ENCODE measurements at places on chromosomes 5 and 9.

DNA sequence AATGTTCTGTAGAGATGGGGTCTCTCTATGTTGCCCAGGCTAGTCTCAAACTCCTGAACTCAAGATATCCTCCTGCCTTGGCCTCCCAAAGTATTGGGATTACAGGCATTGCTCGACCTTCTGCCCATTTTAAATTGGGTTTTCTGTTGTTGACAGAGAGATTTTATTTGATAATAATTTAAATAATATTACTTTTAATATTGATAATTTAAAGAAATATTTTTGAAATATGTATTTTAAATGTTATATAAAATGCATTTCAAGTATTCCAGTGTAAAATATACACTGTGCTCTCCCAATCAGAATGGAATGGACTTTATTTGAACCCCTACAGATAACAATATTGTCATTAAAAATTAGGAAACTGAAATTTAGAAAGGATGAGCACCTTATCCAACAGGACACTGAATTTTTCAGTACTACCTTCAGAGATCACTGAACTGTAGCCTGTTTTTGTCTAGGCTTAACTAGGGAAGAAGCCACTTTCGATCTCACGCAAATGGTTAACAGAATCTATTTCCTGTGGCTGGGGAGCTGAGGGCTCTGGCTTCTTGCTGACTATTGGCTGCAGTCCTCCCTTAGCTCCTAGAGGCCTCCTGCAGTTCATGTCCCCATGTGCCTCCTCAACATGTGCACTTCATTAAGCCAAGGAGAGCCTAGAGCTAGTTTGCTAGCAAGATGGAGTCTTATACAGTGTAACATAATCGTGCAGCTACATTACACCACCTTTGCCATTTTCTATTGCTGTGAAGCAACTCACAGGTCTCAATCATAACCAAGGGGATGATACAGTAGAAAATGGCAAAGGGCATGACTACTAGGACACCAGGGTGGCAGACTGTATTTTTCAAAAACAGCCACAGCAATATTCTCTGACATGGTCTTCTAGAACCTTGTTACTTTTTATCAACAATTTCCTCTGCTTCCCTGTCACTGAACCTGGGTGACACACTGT, 150.0 kb downstream of the CDC42SE2 start:
- no peak for DNase-seq

- no peak for DNase-seq
These were observed 99.4 kb upstream of the PTPN3 start for GRCh38 chr9:109597496-109597895.

GRCh38 chr5:178627259-178627598, 379 bp upstream of the CLK4 start:
- no peak for DNase-seq

DNA sequence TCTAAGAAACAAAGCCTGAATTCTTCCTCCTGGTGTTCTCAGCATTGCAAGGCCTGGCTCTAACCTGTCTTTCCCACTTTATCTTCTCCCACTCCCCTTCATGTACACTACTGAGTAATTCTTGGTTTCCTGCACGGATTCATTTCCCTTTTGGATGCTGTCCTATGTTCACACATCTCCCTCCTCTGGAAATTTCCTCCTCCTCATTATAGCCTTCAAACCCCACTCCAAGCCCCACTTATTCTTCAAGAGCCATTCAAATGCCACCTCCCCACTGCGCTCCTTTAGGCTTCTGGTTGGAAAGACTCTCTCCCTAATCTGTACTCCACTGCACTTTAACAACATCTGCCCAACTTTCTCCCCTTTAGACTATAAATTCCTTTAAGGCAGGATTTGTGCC, 28.2 kb upstream of the C5orf63 start:
- DNase-seq, result no peak

DNA sequence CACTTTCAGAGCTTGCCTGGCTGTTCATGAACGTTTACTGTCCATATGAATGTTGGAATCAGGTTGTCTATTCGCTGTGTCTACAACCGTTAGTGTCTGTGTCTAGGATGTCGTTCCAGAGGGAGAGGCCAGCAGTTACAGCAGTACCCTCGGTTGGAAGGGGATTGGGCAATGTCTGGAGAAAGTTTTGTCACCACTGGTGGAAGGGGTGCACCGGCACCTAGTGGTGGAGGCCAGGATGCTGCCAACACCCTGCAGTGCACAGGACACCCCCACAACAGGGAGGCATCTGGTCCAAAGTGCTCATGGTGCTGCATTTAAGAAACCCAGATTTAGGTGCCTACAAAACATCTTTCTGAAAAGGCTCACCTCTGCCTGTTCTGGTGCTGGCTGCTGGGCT, 220.7 kb downstream of the FANCC start:
- DNase-seq, result no peak

DNA sequence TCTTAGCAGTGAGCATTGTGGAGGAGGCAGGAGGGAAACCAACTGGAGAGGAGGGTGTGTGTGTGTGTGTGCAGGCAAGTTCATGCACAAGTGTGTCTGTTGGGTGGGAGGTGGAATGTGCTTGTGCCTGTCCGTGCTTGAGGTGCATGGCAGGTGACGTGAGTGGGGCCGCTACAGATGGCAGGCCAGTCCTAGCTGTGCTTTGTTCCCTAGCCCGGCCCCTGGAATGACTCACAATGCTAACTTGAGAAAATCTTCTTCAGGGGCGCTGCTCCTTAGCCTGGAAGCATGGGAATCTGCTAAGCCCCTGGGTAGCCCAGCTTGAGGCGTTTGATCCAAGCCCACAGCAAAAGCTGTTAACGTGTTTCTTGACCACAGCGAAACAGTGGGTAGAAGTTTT, 25.0 kb upstream of the DMRT2 start:
- no peak for DNase-seq

DNA sequence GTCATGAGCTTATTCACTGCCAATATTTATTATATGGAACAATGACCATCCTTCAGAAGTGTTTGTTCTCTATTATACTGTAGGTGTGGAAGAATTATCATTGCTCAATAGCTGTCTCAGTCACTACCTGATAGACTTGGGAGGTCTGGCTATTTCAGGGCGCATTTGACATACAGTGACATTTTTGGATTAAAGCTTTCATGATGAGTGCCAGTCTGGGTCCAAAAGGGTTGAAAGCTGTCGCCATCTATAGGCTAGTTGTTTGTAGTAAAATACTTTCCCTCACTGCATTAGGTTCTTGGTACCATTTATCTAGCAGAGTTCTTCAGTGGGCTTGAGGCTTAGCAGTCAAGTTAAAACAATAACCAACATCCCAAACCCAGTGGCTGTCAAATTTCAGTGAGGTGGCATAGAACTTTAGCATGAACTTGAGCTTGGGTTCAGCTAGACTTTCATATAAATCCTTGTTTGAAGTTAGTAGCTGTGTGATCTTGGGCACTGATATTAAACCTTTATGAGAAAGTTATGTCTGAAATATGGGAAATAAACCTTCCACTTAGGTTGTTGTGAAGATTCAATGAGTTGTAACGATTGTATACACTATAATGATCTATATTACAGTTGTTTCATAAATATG, 110.5 kb upstream of the CDKN2B start:
- no peak for DNase-seq

- no peak for DNase-seq
These were observed 221.8 kb upstream of the TUT7 start for GRCh38 chr9:86575825-86576525.

DNA sequence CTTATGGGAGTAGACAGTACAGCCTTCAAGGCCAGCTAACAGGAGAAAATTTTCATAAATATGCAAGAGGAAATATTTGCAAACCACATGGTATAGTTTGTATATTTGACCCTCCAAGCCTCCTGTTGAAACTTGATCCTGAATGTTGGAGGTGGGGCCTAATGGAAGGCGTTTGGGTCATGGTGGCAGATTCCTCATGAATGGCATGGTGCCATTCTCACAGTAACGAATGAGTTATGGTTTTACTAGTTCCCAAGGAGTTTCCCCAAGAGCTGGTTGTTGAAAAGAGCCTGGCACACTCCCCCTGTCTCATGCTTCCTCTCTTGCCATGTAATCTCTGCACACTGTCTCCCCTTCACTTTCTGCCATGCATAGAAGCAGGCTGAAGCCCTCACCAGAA, 3.3 kb upstream of the PAIP1 start:
- DNase-seq, result no peak

- no peak for DNase-seq
These were observed 45.6 kb downstream of the SLC1A3 start for GRCh38 chr5:36651761-36652685.

DNA sequence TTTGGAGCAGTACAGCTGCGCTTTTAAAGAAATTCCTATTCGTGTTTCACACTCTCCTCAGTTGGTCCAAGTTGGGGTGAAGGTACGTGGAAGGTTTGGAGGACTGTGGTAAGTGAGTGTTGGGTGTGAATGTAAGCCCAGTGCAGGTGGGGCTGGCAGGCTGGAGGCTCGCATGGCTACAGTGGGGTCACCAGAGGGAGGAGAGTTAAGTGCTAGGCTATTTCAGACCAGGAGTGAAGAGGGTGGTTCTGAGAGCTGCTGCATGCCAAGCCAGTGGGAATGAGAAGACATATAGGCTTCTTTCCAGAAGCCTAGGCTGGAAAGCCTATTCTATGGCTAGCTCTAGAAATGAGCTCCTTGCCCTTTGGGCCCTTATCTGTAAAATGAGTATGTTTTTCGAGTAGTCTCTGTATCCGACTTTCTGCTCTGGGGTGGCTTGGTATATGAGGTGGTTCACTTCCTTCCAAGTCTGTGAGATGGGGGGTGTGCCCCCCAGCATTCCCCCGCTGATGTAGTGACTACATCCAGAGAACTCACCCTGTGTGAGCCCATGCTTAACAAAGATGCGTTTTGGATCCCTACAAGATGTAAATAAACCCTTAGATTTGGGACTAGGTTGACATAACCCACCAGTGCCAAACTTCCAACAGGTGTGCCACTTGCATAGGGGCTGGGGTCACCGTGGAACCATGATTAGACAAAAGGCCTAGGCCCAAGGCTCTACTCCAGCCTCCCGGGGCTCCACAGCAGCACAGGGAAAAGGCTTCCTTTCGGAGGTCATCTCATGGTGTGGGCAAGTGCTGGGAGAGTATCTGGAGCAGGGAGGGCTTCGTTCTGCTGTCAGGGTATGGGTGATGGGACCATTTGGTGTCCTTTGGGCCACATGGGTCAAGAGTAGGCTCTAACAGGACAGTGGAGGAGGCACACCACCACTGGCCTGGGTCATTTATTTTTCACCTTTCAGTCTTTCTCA, 2.6 kb downstream of the TCF7 start:
- no peak for DNase-seq

GRCh38 chr5:87770601-87771121, 357.9 kb upstream of the CCNH start:
- no peak for DNase-seq

- no peak for DNase-seq
These were observed 16.9 kb downstream of the SH2D3C start for GRCh38 chr9:127761491-127761956.

- DNase-seq, result no peak
These were observed 28.3 kb upstream of the NIPAL4 start for GRCh38 chr5:157431544-157432200.

DNA sequence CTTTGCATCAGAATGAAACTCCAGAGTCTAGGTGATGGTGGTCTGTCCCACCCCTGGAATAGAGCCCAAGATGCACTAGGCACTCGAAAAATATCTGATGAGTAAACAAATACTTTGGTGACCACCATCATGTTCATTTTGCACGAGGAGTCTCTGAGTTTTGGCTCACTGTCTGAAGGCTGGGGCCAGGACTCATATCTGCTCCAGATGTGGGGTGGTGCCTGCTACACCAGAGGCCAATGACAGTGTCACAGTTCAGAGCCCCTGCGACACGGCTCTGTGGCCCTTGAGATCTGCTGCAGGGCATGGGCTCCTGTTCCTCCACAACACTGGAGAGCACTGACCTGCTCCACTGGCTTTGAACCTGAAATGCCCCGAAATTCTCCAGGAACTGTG, 164.6 kb downstream of the ROR2 start:
- DNase-seq, result no peak

DNA sequence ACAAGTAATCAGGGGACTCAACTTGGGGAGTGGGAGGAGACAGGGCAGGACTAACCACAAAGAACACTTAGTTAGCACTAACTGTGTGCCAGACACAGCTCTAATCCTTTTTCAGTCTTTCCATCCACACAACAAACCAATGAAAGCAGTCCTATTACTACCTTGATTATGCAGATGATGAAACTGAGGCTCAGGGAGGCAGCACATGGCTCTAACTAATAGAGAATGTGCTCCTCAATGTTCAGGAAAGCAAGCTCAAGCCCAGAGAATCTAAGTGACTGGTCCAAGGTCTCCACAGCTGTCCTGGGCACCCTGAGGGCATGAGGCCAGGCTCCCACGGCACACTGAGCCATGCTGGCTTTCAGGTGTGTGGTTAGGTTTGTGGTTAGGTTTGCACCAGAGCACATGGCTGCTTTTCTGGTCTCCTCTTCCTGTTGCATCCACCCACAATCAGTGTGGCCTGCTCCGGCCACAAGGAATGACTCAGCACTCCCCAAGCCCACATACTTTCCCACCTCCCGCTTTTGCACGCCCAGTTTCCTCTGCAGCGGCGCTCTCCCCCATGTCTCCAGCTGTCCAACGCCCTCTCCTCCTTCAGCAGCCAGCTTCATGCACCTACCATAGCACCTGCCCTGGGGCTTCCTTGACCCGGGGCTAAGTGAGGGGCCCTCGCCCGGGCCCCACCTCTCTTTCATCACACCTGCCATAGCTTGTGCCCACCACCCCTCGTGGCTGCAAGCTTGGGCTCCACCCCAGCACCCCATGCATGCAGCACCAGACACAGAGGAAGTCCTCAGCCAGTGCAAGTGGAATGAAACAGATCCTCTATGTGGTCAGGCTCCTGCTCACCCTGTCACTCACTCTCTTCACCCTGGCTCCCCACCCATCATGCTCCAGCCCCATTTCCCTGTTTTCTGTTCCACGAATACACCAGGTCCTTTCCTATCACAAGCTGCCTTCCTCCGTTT, 133.1 kb downstream of the GABBR2 start:
- DNase-seq, result peak; percentile 66

- DNase-seq, result no peak
These were observed 7.8 kb downstream of the PDE8B start for GRCh38 chr5:77218263-77218662.

DNA sequence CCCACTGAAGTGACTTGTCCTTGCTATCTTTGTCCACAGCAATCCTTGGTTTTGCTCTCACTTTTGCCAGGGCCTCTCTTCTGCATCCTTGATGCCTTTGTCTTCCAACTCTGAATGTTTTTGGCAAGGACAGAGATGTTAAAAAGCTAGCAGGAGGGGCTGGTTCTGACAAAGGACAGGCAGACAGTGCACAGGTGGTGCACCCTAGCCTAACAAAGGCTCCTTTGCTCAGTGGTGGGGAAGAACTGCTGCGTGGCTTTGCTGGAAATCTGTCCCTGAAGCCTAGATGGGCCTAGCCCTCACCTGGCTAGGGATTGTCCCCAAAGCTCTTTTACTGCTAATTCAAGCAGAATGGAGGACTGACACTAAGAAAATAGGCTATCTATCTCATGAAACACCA, 233.5 kb downstream of the MAN2A1 start:
- no peak for DNase-seq

- DNase-seq, result peak; percentile 81
These were observed 1.4 kb downstream of the LRSAM1 start for GRCh38 chr9:127452691-127453090.

DNA sequence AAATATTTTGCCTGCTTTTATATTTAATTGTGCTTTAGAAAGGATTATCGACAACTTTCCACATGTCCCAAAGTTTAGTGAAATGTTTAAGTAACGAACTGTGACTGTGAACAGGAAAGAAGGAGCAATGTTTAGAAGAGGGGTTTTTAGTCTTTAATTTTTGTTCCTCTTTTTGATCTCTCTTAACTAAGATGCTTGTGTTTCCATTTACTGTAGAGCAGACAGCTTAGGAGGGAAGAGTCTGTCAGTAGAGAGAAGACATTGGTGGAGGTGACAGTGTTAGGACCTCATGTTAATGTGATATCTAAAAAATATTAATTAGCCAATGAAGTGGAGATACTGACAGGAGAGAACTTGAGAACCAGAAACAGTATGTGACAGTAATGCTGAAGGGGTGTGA, 92.2 kb downstream of the RASGRF2 start:
- no peak for DNase-seq

Data from cardiac septum (tissue), 1 donor.